ENCODE measurements at places on chromosomes 16 and 17. TPM values are rescaled to one million over a fixed set of nuclear protein-coding genes. Genes with fewer than 3 reads are reported as not detected.

DNA sequence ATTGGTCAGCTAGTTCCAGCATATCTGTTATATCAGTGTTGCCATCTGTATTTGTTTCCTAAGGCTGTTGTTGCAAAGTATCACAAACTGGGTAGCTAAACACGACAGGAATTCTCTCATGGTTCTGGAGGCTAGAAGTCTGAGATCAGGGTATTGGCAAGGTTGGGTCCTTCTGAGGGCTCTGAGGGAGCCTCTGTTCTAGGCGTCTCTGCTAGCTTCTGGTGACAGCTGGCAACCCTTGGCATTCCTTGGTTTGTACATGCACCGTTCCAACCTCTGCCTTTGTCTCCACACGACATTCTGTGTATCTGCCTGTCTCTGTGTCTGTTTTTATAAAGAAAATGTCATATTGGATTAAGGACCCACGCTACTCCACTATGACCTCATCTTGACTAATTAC, 219.9 kb upstream of the NLRP1 start:
- no peak for DNase-seq

- no peak for DNase-seq
These were observed 103.7 kb downstream of the RAP1GAP2 start for GRCh38 chr17:2899906-2900305.

DNA sequence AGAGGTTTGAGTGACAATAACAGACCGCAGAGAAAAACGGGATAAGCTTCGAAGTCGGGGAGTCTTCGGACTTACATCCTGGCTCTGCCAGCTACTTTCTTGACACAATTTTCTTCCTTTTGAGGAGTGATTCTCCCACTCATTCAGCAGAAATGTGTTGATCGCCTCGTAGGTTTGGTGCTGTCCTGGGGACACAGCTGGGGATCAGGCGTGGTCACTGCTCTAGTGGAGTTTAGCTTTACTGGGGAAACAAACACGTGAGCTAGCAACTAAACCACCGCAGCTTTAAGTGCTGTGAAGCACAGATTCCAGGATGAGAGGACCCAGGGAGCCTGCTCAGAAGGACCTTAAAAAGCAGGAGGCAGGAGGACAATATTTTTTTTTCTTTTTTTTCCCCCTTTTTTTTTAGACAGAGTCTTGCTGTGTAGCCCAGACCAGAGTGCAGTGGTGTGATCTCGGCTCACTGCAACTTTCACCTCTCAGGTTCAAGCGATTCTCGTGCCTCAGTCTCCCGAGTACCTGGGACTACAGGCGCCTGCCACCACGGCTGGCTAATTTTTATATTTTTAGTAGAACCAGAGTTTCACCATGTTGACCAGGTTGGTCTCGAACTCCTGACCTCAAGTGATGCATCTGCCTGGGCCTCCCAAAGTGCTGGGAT, 858 bp downstream of the NUBP1 start:
- no peak for DNase-seq

INTS2 gene
- total RNA-seq = 22.3 TPM

C16orf89 gene
- not detected for total RNA-seq

KIF18B gene
- total RNA-seq = 66.7 TPM
